A549 treated with Hydrocortisone at 1 μM for 4 hours (cell line): ENCODE measurements at places on chromosomes 5 and 9. TPM values are rescaled to one million over a fixed set of nuclear protein-coding genes. Genes with fewer than 3 reads are reported as not detected.

Gene KCTD16
- total RNA-seq = 0.01 to 0.03 TPM (median 0.02 TPM) in 3 of 5 replicates, not detected in the others

Gene ALDH1A1
- total RNA-seq = 4,480 to 7,218 TPM (median 5,416 TPM) in 5 replicates

Gene SKP2
- total RNA-seq = 19.0 to 21.7 TPM (median 20.1 TPM) in 5 replicates

Gene PCDHA12
- 2.7 to 3.6 TPM (median 2.8 TPM) in 5 replicates for total RNA-seq

Gene OR1Q1
- total RNA-seq = not detected in 5 replicates

Gene DMRT3
- total RNA-seq = not detected in 5 replicates

Gene FREM1
- total RNA-seq = not detected in 5 replicates

Gene CDO1
- not detected in 5 replicates for total RNA-seq

Gene SAXO1
- total RNA-seq = not detected in 5 replicates

Gene PCDHB1
- not detected in 5 replicates for total RNA-seq

Gene FOXD4L4
- total RNA-seq = 0.07 to 0.09 TPM (median 0.08 TPM) in 3 of 5 replicates, not detected in the others

Gene LRRC19
- total RNA-seq = not detected in 5 replicates

Gene GTF2H2C
- total RNA-seq = 32.0 to 41.4 TPM (median 32.2 TPM) in 5 replicates

Gene SLC23A1
- 0.97 to 1.6 TPM (median 1.5 TPM) in 5 replicates for total RNA-seq

Gene INSL6
- total RNA-seq = not detected in 5 replicates

Gene CDC20B
- 0.05 to 0.10 TPM (median 0.06 TPM) in 5 replicates for total RNA-seq

Gene BNIP1
- 15.5 to 18.1 TPM (median 16.4 TPM) in 5 replicates for total RNA-seq

Gene CAPSL
- not detected in 5 replicates for total RNA-seq

Gene TSTD2
- 9.6 to 11.2 TPM (median 10.9 TPM) in 5 replicates for total RNA-seq

Gene SPINK13
- total RNA-seq = 0.18 to 0.30 TPM in 2 of 5 replicates, not detected in the others

Gene CDX1
- not detected in 5 replicates for total RNA-seq

Gene ZDHHC11
- total RNA-seq = 14.1 to 16.5 TPM (median 16.0 TPM) in 5 replicates

Gene SLC6A18
- total RNA-seq = not detected in 5 replicates

Gene PCSK1
- total RNA-seq = 0.16 to 0.51 TPM (median 0.22 TPM) in 5 replicates

Gene ECPAS
- 35.9 to 51.6 TPM (median 39.3 TPM) in 5 replicates for total RNA-seq

Gene NAIP
- 0.35 to 0.48 TPM (median 0.45 TPM) in 5 replicates for total RNA-seq

Gene PCDHA4
- total RNA-seq = 1.1 to 1.9 TPM (median 1.9 TPM) in 5 replicates

Gene TNC
- total RNA-seq = 0.42 to 1.8 TPM (median 0.87 TPM) in 5 replicates

Gene C9orf153
- 0.08 to 0.40 TPM (median 0.21 TPM) in 5 replicates for total RNA-seq

Gene CNTNAP3
- total RNA-seq = 8.3 to 10.1 TPM (median 9.8 TPM) in 5 replicates

Gene IL7R
- total RNA-seq = 0.28 to 0.59 TPM (median 0.36 TPM) in 5 replicates

Gene FOXD4L5
- total RNA-seq = 0.03 TPM in 3 of 5 replicates, not detected in the others

Gene PLEKHG4B
- total RNA-seq = 0.82 to 1.7 TPM (median 1.3 TPM) in 5 replicates

Gene DNAJC25
- total RNA-seq = 10.8 to 11.6 TPM (median 11.3 TPM) in 5 replicates

Gene KCNMB1
- total RNA-seq = 0.01 TPM in 1 of 5 replicates, not detected in the others

Gene LHX2
- total RNA-seq = 3.5 to 4.9 TPM (median 4.7 TPM) in 5 replicates

Gene CARTPT
- total RNA-seq = not detected in 5 replicates

Gene ANKRA2
- 9.2 to 13.1 TPM (median 11.7 TPM) in 5 replicates for total RNA-seq

Gene CER1
- total RNA-seq = not detected in 5 replicates

Gene PCDHA8
- total RNA-seq = 0.05 to 0.09 TPM (median 0.06 TPM) in 4 of 5 replicates, not detected in the other

Gene PCDHB7
- total RNA-seq = not detected in 5 replicates

Gene TOR4A
- total RNA-seq = 19.9 to 27.5 TPM (median 25.0 TPM) in 5 replicates

Gene ADGRD2
- not detected in 5 replicates for total RNA-seq

Gene LCP2
- 0.05 to 0.06 TPM in 2 of 5 replicates, not detected in the others for total RNA-seq
